GM03348 (cell line): ENCODE measurements at places on chromosomes 2 and 18.

GRCh38 chr2:85682378-85682777, 11.8 kb upstream of the GNLY start:
- peak; percentile 22 for DNase-seq

GRCh38 chr2:66436581-66437001, 1.7 kb downstream of the MEIS1 start:
- no peak for DNase-seq

GRCh38 chr2:159035790-159036411, 67.5 kb downstream of the TANC1 start:
- DNase-seq = no peak

DNA sequence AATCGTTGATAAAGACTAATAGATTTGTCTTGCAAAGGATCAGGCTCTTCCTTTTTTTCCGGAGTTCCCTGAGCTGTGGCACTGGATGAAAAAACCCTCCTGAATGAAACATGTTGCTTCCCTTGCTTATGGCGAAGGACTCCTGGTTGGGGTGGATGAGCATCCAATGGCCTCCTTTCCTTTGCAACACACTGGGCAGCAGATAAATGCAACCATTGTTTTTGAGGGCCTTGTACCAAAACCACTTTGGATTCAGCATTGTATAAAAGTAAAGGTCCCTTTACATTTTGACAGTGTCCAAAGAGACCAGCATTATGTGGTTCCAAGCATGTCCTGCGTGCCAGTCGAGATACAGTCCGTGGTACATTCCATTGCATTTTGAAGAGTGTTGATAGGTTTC, 44.7 kb downstream of the FAM210A start:
- no peak for DNase-seq

- DNase-seq = no peak
These were observed 37.2 kb upstream of the SNED1 start for GRCh38 chr2:240960971-240961876.

- no peak for DNase-seq
These were observed 180.6 kb upstream of the RBMS1 start for GRCh38 chr2:160674146-160674750.

GRCh38 chr18:33804258-33804657, 226.2 kb downstream of the ASXL3 start:
- no peak for DNase-seq

- no peak for DNase-seq
These were observed 81.3 kb upstream of the PIK3C3 start for GRCh38 chr18:41873730-41874129.

DNA sequence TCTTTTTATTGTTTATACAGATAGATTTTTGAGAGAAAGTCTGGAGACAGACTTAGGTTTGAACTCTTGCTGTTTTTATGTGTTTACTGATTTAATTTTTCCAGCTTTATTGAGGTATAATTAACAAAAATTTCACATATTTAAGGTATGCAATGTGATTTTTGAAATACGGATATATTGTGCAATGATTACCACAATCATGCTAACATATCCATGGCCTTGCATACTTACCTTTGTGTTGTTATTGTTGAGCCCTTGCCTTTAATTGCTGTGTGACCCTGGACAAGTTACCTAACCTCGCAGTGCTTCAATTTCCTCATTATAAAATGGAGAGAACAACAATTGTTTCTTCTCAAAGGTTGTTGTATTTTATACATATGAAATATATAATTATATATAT, 13.9 kb upstream of the RBMS1 start:
- DNase-seq = no peak

DNA sequence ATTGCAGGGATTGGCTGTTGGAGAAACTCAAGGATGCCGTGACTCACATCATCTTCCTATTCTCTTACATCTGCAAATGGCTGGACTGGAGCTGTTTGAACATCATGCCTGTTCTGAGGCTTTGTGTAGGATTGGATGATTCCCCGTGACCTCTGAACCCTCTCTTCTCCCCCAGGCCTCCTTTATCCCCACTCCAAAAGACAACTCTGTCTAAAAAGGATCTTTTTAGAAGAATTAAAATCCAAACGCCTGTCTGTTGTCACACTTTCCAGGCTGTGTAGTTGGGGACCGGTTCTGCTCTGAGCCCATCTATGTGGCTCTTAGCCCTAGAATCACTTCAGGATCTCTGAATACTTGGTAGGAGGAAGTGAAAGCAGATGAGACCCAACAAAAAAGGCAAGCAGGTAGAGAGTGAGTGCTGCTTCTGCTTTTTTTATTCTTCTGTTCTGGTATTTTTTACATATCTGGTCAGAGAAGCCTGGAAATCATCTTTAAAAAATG, 565 bp downstream of the SP140 start:
- no peak for DNase-seq

DNA sequence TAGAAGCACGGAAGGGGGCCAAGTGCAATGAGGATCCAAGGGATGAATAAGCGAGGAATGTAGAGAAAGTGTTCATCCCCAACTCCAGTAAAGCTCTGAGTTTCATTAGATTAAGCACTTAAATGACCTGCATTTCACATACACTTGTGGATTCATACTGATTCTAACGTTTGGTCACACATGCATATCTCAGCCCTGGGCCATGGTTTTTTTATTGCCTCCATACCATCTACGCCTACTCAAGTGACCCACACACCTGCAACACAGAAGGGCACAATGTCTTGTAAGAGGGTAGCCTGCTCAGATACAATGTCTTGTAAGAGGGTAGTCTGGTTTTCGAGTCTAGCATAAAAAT, 566 bp upstream of the MRPS5 start:
- DNase-seq = no peak
